ENCODE measurements at places on chromosomes 11 and 22.
A peak's percentile ranks its signal among the peaks of the same experiment; 100 is the strongest.

DNA sequence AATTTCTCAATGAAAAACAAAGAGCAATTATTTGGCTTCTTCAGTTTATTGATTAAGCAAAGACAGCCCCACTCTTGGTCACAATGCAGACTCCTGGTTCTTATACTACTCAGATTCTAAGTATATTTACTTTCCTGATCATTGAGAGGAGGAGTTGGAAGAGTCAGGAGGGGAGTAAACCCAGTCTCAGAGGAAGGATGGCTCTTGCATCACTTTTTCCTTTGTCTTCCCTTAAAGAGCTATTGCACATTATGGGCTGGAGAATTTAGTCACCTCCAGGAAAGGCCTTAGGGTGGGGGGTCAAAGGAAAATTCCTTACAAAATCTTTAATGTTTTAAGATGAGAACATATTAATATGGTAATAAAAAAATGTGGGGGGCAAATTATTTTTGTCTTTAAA, 8.1 kb downstream of the SLC17A6 start:
- DNase-seq, result peak; percentile 67

DNA sequence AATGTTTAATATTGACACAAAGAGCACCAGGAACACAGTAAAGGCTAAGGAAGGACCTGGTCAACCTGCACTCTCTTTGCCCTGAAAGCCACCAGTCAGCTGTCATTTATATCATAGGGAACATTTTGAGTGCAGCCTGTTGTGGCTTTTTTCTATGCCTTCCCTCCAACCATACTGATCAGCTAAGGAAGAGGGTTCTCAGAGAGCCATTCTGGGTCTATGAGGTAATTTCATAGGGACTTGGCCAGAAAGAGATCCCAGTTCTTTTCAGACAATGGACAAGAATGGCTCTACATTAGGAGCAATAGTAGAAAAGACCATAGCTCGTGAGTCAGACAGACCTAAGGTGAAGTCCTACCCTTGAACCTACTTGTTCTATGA, 132.8 kb downstream of the CCDC34 start:
- no peak for DNase-seq

DNA sequence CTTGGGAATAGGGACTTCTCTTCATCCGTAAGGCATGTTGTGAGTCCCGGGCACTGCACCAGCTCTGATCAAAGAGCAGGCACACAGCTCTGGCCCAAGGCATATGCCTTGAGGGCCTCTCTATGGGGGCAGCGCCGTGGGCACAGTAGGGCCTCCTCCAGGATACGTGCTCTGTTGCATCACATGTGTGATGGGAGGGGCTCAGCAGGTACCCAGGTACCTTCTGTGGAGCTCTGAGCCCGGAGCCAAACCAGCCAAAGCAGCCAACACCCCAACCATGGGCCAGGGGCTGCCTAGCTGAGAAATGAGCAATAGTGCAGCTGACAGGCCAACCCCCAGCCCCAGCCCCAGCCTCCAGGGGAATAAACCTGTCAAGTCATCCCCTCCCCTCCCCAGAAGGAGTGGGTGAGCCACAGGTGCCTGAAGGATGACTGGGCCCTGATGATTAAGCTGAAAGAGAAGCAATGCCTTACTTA, 79.7 kb upstream of the SHISAL1 start:
- DNase-seq, result no peak

DNA sequence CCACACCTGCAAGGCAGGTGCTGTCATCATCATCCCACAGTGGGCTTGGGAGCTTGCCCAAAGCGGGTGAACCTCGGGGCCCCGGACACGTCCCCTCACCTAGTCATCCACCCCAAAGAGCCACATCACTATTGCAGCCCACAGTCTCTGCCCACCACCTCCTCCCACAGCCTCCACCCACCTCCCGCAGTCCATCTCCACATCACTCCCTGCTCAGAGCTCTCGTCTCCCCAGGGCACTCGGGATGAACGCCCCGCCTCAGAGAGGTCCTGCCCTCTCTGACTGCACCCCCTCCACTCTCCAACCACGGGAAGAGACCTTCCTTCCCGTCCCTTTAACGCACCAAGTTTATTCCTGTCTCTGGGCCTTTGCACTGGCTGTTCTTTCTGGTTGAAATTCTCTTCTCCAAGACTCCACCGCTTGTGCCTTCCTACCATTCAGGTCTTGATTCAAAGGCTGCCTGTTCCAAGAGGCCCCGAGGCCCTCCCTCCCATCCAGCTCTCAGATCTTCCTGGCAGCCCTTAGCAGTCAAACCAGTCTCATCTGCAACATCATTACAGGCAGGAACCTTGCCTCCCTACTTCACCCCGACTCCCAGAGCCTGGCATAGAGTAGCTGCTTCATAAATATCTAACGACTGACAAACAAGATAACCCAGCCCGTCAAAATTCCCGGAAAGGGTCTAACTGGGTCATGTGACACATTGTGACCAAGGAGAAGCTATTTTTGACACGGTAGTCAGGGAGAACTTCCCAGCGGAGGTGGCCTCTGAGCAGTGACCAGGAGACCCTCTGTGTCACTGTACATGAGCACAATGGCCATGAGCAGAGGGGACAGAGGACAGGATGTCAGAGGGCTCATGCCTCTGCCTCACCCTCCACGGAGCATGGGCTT, 11.1 kb downstream of the KCNJ4 start:
- no peak for DNase-seq

- DNase-seq, result peak; percentile 9
Observed at GRCh38 chr22:23677701-23677995, 13.2 kb upstream of the RGL4 start.

DNA sequence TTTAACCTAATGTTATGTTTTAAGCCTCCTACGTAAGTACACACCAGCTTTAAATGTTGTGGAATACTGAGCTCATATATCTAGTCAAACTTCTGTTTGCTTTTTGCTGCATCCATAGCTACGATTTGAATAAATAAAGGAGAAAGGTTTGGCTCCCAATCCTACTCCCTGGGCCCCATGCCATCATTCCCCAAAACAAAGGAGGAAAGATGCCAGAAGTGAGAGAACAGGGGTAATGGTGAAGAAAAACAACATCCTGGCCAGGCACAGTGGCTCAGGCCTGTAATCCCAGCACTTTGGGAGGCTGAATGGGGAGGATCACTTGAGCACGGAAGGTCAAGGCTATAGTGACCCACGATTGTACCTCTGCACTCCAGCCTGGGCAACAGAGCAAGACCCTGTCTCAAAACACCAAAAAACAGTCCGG, 26.5 kb downstream of the SCGB1A1 start:
- DNase-seq, result no peak

DNA sequence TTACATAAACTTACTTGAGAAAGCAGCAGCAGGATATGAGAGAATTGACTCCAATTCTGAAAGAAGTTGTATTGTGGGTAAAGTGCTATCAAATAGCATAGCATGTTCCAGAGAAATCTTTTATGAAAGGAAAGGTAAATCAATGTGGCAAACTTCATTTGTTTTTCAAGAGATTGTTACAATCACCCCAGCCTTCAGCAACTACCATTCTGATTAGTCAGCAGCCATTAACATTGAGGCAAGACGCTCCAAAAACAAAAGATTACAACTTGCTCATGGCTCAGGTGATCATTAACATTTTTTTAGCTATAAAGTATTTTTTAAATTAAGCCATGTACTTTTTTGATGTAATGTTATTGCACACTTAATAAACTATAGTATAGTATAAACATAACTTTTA, 357.2 kb downstream of the TMEM135 start:
- no peak for DNase-seq

GRCh38 chr22:21815958-21816357, 51.5 kb downstream of the MAPK1 start:
- no peak for DNase-seq

GRCh38 chr11:96664110-96664509, 274.3 kb downstream of the JRKL start:
- DNase-seq, result no peak

- DNase-seq, result no peak
Observed at GRCh38 chr11:131754671-131755070, 384.3 kb downstream of the NTM start.

DNA sequence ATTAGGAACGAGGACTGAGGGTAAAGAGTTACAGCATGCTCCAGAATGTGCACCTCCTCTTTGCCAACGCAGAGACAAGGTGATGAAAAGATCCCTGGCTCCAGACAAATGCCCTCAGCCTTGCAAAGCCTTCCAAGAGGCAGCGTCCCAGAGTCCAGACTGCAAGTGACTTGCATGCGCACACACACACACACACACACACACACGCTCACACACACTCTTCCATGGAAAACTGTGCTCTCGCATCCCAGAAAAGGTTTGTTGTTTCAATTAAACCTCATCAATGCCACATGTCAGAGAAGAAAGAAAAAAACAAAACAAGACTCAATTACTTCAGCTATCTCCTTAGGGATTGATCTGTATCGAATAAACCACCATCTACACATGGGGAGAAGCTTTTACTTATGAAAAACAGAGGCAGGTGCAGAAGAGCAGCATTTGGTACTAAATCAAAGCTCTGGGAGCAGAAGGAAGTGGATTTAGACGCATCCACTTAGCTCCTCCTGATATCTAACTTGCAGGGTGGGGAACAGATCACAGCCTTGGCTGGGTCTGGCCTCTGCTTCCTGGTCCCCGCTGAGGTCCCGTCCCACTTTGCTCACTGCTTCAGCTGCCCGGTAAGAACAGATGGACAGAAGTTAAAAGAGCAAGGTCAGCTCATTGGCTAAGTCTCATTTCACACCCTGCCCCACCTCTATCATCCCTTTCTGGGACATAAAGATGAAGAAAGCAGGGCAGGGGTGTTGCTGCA, 249.8 kb upstream of the BLID start:
- no peak for DNase-seq

DNA sequence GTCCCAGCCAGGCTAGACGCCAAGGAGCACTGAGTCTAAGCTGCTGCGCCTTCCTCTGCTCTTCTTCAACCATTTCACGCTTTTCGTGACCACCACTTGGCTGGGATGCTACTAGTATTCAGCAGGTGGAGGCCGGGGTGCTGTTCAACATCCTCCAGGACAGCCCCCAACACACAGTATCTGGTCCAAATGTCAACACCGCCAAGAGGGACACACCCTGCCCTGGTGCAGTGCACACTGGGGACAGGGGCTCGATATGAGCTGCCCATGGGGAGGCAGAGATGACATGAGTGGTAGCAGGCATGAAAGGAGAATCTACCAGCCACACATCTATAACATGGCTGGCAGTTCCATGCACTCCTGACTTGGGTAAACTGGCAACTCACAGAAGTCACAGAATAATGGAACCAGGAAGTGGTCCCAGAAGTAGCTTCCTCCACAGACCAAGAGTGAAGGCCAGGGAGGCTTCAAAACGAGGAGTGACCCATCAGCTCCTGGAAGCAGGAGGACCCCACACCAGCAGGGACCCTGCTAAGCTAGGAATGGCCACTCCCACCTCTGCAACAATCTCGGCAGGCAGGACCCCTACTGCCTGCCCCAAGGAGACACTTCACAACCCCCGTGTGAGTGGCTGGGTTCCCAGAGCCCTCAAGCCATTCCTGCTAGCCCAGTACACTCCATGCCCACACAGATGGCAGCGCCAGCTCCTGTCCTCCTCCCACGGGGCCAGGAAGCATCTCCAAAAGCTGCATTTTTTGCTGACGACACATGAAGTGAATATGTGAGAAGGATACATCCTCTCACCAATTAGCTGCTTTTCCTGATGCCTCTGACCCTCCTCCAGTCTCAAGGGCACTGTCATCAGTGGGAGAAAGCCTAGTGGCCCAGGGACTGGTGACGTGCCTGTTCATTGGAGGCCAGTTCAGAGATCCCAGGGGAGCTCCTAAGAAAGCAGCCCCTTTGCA, 78.8 kb downstream of the DGCR2 start:
- no peak for DNase-seq

DNA sequence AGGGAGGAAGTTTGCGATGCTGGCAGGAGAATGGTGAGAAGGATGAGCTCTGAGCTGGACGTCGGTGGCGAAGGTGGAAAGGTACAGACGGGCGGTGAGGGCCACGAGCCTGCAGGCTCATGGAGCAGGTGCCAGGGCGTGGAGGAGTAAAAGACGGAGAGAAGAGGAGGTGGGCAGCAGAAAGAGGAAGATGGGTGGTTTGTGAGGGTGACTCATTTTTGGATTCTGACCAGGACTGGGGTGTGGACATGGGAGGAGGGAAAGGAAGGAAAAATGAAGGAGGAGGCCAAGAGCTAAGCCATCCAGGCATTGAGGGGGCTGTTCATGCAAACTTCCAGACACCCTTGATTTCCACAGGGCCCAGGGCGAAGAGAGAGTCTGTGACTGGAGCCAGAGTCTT, 3.5 kb downstream of the ZDHHC24 start:
- DNase-seq, result no peak

- DNase-seq, result no peak
Observed at GRCh38 chr11:98710986-98711385, 309.8 kb upstream of the CNTN5 start.

- DNase-seq, result no peak
Observed at GRCh38 chr11:34827228-34827627, 89.0 kb downstream of the APIP start.

Data from GM23338 (cell line).